ENCODE measurements at places on chromosomes 13 and 19.
A peak's percentile ranks its signal among the peaks of the same experiment; 100 is the strongest.

- DNase-seq, result no peak
Observed at GRCh38 chr19:11020982-11021759, 60.3 kb downstream of the SMARCA4 start.

DNA sequence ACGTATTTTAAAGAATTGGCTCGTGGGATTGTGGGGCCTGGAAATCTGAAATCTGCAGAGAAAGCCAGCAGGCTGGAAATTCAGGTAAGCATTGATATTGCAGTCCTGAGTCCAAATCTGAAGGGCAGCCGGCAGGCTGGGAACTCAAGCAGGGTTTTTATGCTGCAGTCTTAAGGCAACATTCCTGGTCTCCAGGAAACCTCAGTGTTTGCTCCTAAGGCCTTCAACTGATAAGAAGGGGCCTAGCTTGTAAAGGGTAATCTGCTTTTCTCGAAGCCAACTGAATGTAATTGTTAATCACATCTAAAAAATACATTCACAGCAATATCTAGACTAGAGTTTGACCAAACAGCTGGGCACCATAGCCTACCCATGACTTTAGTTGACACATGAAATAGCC lies 154.4 kb downstream of the EFNB2 start:
- DNase-seq, result no peak

- DNase-seq, result no peak
Observed at GRCh38 chr19:32708457-32708856, 11.1 kb upstream of the TDRD12 start.

- DNase-seq, result no peak
Observed at GRCh38 chr13:40558656-40559055, 107.8 kb downstream of the FOXO1 start.

DNA sequence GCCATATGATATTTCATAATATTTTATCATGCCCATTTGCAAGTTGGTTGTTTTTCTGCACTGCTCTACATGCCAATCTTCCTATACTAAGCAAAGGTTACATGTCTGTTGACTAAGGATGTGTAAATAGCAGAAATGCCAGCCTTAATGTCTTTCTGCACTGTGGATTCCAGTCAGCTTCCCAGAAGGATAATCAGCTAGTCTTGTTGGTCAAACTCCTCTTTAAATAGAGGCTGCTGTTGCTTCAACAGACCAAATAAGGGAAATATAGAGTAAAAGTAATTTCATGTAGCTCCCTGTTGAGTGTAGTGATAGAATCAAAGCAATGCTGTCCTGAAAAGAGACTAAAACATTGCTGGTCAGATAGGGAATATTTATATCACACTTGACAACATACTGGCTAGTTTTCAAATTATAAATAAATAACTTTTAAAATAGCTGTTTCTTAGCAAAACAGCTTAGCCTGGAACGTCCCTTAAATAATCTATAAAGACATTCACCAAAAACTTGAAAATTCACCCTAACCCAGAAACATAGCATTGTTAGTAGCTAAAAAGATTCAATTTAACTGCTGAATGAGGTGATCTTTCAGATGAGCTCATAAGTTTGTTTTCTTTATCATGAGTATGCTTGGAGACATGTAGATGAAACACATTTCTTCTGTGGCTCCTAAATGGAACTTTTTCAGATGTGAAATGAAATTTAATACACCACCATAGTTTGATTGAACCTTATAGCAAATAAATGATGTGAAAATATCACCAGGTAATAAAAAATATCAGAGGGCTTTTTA lies 56.6 kb downstream of the FRY start:
- no peak for DNase-seq

DNA sequence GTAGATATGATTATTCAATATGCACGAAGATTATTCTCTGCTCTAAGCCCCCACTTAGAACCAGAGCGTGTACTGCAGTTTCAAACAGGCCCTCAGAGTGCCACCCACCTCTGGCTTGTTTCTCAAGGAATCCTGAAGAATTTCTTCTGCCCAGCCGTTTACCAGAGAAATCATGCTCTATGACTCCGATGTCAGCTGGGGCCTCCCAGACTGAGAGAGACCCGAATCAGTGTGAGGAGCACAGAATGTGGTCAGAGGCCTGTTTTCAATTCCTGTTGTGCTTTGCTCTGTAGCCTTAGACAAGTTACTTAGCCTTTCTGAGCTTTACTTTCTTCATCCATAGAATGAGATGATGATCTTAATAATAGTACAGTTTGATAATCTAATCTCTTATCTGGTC lies 5.5 kb downstream of the PNMA8C start:
- no peak for DNase-seq

- no peak for DNase-seq
Observed at GRCh38 chr19:12969292-12969988, at the start of gene DAND5. TSS of gene DAND5 (plus strand) at chr19:12969576. CDS start at chr19:12969661, 85 bp downstream.

GRCh38 chr13:46641274-46642081 lies 88.5 kb downstream of the LRCH1 start:
- DNase-seq, result no peak

GRCh38 chr13:37023871-37024270 lies 23.3 kb downstream of the EXOSC8 start:
- DNase-seq, result no peak

- no peak for DNase-seq
Observed at GRCh38 chr13:24161010-24161775, 673 bp downstream of the SPATA13 start.

DNA sequence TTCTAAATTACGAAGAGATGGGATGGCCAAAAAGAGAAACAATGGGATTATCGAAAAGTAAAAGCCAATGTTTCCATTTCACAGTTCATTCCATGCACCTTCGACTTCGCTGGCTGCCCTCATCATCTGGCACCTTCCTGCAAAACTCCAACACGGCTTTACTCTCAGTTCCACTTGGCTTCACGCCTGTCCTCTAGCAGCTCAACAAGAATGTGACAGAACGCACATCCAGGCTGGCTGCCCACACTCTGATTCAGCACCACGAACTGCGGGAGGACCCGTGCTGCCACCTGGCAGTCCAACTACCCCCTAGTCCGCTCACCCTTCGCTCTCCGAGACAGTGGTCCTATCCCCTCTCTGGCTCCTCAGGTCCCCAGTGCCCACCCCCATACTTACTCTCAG lies 11.7 kb downstream of the ATP7B start:
- peak; percentile 8 for DNase-seq

DNA sequence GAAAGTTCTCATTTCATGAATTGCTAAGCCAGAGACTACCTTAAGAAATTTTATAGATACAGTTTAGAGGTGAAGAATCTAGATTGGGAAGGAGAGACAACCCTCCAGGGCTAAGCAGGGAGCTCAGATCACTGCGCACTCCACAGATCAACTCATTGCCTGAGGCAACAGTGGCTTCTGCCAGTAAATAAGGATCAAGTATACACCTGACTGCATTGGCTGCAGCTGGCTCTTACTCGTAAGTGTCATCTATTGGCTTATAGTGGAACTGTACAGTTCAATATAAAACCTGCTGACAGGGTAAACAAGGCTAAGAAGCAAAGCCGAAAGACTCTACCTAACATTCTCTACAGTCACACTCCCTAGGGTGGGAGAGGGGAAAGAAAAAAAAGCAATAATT lies 18.0 kb upstream of the C1QTNF9B start:
- DNase-seq, result no peak

All from cerebellar nuclear complex (tissue), 1 donor.